ENCODE measurements at places on chromosomes 12 and 14.
A peak's percentile ranks its signal among the peaks of the same experiment; 100 is the strongest.

DNA sequence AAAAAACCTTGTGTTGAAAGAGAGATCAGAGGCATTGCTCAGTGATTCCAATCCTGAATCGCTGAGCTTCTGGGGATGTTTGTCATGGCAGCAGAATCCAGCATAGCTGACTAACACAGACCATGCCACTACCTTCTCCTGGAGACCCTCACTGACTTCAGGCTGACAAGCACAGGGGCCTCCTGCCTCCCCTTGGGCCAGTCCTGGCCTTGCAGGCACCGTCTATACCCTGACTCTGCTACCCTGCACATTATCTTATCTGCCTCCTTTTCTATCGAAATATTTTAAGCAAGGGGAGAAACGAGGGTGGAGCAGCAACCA, 139.8 kb downstream of the KIF26A start:
- DNase-seq = no peak

- DNase-seq = no peak
These were observed 43.8 kb upstream of the BICD1 start for GRCh38 chr12:32062881-32063280.

DNA sequence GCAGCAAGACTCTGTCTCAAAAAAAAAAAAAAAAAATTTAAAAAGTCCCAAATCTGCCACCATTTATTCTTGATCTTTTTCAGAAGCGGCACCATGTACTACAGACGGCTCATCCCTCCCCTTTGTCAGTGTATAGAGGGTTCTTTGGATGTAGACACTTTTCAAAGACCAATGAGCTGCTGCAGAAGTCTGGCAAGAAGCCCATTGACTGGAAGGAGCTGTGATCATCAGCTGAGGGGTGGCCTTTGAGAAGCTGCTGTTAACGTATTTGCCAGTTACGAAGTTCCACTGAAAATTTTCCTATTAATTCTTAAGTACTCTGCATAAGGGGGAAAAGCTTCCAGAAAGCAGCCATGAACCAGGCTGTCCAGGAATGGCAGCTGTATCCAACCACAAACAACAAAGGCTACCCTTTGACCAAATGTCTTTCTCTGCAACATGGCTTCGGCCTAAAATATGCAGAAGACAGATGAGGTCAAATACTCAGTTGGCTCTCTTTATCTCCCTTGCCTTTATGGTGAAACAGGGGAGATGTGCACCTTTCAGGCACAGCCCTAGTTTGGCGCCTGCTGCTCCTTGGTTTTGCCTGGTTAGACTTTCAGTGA, 6.5 kb upstream of the ACACB start:
- no peak for DNase-seq

- no peak for DNase-seq
These were observed 134.0 kb downstream of the ANO6 start for GRCh38 chr12:45349916-45350315.

GRCh38 chr12:2877953-2878732, 1.1 kb downstream of the RHNO1 start:
- DNase-seq = no peak

DNA sequence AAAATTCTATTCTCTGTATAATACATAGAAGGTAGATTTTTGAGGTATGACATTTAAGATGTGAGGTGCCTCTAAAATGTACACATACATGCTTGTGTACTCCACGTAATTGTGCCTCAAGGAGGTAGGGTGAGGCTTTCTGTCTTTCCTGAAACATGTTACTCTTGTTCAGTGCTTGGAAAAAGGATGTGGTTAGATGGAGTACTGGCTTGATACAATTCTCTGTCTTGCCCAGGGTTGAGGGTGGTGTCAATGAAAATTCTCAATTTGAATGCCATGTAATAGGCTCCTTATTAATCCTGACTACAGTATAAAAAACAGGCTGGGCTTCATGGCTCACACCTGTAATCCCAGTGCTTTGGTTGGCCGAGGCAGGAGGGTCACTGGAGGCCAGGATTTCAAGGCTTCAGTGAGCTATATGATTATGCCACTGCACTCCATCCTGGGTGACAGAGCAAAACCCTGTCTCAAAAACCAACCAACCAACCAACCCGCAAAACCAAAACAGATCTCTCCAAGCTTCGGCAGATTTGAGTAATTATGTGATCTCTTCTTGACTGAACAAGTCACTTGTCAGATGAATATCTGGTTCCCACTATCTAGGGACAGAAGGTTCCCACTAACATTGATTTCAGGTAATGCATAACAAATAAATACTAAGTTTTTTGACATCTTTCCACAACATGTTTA, 41.6 kb downstream of the RCOR1 start:
- DNase-seq = no peak

- no peak for DNase-seq
These were observed 70.8 kb downstream of the SCN8A start for GRCh38 chr12:51661836-51662235.

- DNase-seq = no peak
These were observed 147.8 kb upstream of the TMCC3 start for GRCh38 chr12:94798113-94798512.

DNA sequence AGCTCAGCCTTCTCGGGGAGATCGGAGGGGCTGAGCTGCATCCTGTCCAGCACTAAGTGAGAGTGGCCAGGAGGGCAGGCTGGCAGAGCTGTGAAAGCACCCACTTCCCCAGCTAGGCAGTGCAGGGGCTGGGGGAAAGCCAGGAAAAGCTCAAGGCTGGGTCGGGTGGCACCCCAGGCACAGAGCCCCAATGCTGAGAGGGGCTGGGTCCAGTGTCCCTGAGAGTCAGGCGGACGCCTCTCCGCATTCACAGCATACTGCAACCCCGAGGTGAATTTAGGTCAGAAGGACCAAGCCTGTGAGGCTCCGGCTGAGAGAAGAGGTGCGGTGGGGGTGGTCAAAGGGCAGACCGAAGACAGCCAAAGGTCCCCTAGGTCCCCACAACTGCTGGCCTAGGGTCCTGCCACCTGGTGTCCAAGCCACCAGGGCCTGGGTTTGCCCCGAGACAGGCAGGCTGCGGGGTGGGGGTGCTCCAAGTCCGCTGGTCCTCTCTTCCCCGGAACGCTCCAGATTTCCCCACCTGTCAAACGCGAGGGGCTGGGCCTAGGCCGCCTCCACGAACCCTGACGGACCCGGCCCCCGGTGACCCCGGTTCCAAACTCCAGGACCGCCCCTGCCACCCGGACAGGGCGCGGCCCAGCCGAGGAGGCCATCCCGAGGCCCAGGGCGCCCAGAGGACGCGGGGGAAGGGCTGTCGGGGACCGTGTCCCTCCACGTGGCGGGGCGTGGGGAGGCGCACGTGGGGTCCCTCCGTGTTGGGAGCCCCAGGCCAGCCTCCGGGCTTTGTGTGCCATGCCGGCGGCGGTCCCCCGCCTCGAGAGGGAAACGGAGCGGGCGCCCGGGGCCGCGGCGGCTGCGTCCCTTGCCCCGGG, 527 bp downstream of the CAMKK2 start:
- peak; percentile 71 for DNase-seq

GRCh38 chr14:65937079-65937959, 524.8 kb downstream of the FUT8 start:
- no peak for DNase-seq

DNA sequence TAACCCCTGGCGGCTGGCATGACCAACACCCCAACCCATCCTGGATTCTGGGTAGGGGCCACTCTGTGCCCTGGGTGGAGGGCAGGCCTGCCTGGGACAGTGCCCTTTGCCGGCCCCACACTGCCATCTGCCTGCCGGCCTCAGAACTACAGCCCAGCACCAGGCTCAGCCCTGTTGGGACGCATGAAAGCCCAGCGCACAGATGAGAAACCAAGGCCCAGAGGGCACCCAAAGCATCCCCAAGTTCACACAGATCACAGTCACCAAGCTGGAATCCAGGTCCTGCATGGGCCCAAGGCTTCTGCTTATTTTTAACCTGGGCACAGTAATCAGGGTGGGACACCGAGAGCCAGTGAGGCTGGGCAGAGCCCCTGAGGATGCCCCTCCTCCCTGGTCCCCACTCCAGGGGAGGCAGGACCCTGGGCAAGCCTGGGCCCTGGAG, 26.2 kb downstream of the RFLNA start:
- no peak for DNase-seq

DNA sequence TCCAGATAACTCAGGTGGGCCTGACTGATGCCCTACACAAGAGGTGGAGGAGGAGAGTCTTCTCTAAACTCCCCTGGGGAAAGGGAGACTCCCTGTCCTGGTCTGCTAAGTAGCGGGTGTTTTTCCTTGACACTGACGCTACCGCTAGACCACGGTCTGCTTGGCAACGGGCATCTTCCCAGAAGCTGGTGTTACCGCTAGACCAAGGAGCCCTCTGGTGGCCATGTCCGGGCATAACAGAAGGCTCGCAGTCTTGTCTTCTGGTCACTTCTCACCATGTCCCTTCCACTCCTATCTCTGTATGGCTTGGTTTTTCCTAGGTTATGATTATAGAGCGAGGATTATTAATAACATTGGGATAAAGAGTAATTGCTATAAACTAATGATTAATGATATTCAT, 965.5 kb downstream of the TMEM121 start:
- DNase-seq = no peak

DNA sequence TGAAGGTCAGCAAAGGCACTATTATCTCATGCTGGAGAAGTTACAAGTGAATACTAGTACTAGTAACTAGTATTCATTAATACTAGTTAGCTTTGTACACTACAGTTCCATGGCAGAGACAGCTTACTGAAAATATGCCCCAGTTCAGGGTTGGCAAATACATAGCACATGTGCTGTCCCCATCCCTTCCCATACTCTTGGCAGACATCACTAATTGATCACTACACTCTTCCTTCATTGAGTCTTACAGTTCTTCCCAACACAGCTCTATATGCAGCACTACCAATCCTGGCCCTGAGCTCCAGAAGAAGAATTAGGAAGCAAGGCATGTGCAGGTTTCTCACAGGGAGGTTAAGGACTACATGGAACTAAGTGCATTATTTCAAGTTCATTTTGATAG, 168.3 kb upstream of the EEA1 start:
- no peak for DNase-seq

DNA sequence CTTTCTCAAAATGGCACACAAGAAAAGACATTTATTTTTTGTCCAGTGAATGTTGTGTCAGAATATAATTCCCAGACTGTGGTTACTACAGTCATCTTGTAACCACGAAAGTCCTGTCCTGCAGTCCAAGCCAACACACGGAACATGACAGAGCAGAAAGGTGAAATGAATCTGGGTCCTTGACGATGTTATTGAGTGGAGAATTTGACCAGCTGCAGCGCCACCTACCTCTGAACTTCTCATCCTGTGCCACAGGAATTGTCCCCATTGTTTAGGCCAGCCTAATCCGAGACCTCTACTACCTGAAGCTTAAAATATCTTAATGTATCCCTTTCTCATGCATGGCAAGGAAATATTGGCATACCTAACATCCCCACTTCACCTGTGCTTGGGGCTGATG, 64.1 kb upstream of the OTX2 start:
- DNase-seq = no peak

DNA sequence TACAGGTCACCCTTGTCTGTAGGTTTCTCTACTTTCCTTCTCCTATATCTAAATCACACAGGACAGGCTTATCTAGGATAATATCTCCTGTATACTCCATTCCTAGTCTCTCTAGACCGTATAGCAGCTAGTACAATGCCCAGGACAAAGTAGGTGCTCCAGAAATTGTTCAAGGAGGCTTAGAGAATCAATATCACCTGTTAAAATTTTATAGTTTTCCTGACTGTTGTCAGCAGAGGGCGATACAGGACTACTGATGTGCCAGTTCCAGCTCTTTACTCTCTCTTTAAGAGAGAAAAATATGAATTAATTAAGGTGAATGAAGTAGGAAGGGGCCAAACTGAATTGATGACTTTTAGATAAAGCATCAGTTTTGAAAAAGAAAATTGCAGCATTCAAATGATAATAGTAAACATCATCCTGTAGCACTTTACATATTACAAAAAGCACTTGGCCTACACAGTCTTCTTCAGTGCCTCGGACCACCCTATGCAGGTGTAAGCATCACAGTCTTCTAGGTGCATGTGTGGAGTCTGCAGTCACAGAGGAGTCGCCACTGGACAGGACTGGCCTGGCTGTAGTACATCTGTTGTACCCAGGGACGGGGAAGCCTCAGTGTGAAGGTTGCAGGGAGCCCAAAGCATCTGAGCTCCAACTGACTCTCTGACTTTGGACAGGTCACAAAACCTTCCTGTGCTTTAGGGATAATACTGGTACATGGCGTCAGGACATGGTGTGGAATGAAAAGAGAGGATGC, 61.9 kb upstream of the MAX start:
- DNase-seq = no peak
